ENCODE measurements at places on chromosomes 2 and 18.

GRCh38 chr2:106030287-106031268 is 163.5 kb downstream of the UXS1 start:
- peak; percentile 35 for DNase-seq

DNA sequence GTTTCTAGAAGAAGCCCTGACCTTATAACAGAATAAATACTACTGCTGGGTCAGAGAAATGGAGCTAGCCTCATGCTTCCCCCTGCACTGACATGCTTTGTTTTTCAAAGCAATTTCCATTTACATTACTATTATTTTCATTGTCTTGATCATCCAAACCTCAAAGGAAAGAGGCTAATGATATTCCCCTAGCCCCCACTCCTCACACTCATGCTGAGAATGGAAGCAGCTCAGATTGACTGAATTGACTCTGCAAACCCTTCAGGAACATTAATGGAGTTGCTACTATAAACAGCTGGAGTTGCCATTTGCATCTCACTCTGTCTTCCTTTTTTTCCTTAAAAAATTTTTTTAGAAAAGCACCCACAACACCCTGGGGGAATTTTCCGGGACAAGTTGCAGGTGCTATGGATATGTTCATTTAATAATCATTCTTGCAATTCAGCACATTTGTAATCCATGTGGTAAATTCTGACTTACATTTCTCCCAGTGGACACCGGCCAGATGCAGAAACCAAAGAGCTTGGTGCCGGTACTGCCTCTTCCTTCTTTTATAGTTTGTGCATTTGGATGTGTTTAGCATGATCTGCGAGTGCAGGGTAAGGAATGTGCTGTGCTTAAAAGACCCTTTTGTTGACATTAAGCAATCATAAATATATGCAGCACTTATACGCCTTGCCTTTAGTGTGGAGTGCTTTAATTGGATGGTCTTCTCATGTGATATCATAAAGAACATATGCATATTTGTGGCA is 103.3 kb upstream of the OSR1 start:
- DNase-seq: no peak

DNA sequence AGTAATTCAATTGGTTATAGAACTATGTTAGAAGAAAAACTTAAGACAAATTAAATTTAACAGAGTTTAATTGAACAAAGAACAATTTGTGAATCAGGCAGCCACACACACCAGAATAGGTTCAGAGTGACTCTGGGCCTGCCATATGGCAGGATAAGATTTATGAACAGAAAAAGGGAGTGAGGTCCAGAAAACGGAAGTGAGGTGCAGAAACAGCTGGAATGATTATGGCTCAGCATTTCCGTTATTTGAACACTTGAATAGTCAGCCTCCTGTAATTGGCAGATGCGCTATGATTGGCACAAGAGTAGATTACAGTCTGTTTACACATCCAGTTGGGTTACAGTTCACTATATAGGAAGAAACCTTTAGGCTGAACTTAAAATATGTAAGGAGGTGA is 99.0 kb downstream of the MBD2 start:
- no peak for DNase-seq

- no peak for DNase-seq
Observed at GRCh38 chr18:48609820-48610815, 71.3 kb downstream of the CTIF start.

- no peak for DNase-seq
Observed at GRCh38 chr2:237092920-237093781, 7.5 kb downstream of the COPS8 start.

GRCh38 chr2:20584399-20585358 is 66.2 kb downstream of the HS1BP3 start:
- peak; percentile 71 for DNase-seq

DNA sequence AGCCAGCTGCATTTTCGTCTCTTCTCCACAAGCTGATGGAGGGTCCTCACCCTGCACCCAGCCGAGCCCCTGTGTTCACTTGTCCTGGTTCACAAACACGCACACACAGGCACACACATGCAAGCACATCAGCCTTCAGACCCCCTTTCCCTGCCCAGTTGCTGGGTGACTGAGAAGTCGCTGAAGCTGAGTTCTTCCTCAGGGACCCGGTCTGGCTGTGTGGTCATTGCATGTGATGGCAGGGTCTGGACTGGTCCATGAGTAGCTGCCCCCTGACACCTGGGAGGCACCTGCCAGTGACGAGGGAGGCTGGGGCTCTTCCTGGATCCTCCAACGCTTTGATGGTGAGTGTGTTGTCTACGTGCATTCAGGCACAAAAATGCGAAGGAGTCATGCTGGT is 546.1 kb upstream of the SALL3 start:
- no peak for DNase-seq

GRCh38 chr2:241267249-241268067 is 48.0 kb downstream of the HDLBP start:
- no peak for DNase-seq

DNA sequence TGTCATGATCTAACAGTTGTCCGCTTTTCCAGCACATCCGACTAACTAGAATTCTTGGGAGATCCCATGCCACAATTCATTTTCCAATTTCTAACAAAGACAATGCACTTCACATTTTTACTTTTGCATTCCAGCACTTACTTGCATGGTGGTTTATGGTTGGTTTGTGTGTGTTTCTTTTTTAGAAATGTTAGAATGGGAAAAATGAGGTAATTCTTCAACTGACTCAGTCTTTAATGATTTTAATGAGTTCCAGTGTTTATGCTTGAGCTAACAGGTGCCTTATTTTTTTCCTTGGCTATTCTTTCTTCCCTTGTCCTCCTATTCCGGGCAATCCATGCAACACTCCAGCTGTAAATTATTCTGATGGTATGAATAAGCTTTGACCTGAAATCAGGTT is 46.4 kb downstream of the SLC8A1 start:
- DNase-seq: no peak

GRCh38 chr18:25827961-25828561 is 262.4 kb downstream of the SS18 start:
- no peak for DNase-seq

GRCh38 chr2:127535422-127535901 is at the start of gene MYO7B:
TSS of gene MYO7B (plus strand) at chr2:127535683. CDS start at chr2:127559723, 24,040 bp downstream.
- peak; percentile 26 for DNase-seq

- DNase-seq: no peak
Observed at GRCh38 chr18:13551841-13552733, 174.3 kb downstream of the FAM210A start.

GRCh38 chr18:68705119-68705518 is 9.8 kb downstream of the TMX3 start:
- no peak for DNase-seq

DNA sequence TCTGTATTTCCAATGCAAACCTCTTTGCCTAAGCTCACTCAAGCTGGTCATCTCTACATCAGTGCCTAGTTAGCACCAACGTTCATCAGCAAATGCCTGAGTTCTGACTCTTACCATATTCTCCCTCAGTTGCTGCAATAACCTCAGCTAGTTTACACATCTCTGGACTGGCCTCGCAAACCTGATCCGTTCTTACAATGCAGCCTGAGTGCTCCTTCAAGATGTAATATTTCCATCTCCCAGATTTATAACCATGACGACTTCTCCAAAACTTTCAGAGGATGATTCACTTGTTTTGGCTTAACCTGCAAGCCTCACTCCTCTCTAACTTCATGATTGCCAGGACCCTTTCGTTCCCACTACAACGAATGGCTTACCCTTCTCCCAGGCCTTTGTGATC is 69.7 kb downstream of the DIPK1C start:
- DNase-seq: no peak

GRCh38 chr2:224401641-224402342 is at the start of gene FAM124B:
TSS of gene FAM124B (minus strand) at chr2:224402107. CDS start at chr2:224401768, 339 bp downstream.
- no peak for DNase-seq

- no peak for DNase-seq
Observed at GRCh38 chr2:150853263-150853662, 365.8 kb upstream of the RND3 start.

- no peak for DNase-seq
Observed at GRCh38 chr18:74573053-74573452, 24.6 kb upstream of the ZNF407 start.

All from ovary (tissue), 10 donors.